ENCODE measurements at places on chromosomes 1 and 21.

- no peak for DNase-seq
Observed at GRCh38 chr1:69269491-69269890, 298.2 kb upstream of the LRRC7 start.

- no peak for DNase-seq
Observed at GRCh38 chr1:206797534-206798383, 25.5 kb upstream of the IL10 start.

GRCh38 chr1:167776151-167776550 lies 54.4 kb downstream of the MPZL1 start:
- DNase-seq: no peak

DNA sequence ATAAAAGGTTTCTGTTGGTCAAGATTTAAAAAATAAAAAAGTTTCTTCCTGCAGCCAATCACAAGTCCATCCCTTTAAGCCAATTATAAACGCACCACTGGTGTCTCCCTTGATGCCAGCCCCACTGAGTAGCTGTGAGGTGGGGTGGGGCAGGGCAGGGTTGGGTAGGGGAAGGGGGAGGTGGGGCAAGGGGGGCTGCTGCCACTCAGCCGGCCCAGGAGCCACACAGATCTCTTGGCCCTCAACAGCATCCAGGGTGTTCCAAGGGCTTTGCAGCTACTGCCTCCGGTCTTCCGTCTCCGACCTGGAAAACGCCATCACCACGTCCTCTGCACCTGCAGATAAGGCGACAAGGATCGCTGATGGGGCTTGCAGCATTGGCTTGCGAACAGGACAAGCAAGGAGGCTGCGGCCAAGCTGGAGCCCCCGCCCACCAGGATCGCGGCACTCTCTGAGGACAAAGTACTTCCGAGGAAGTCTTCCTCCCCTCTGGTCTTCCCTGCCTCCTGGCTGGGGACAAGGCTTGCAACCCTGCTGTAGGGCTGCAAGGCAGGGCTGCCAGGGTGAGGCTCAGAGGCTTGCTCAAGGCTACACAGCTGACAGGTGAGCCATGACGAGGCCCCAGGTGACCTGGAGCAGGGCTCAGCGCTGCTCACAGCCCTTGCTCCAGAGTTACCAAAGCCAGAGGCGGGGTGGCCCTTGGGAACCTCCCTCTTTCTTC lies 26.8 kb upstream of the CLSTN1 start:
- DNase-seq: no peak

DNA sequence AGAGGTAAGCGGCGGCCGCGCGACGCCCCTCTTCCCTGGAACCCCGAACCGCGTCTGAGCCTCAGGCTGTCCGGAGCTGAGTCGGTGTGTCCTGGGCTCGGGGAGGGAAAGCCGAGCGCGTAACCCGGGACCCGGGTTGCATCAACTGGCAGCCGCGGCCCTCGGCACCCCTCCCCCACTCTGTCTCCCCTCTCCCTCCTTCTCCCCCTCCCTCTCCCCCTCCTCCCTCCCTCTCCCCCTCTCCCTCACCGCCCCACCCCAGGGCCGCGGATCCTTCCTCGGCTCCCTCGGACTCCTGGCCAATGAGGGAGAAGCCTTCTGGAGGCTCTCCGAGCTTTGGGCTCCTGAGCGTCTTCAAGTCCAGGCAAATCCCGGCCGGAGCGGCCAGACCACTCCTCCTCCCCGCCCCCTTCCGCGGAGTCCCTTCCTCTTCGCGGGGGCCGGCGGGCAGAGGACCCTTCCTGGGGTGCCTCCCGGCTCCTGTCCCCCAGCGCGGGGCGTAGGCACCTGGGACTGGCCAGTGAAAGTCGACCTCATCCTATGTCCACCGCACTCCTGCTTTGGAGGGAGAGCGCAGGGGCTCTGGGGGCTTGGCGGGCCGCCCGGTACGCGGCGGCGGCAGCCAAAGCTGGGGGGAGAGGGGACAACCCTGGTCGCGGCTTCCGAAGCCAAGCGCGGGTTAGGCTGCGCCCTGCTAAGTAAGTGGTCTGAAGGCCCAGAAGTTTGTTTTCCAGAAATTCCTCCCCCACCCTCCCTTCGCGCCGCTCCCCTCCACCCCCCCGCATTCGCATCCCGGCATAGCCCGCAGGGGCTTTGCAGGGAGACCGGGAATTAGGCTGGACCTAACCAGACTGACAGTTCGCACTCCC lies 850 bp downstream of the SESN2 start:
- DNase-seq: peak; percentile 63

GRCh38 chr1:206455666-206456344 lies 14.5 kb upstream of the IKBKE start:
- DNase-seq: no peak

GRCh38 chr1:21773585-21773984 lies 9.4 kb downstream of the USP48 start:
- DNase-seq: no peak
